ENCODE measurements at places on chromosomes 11 and 22.
A peak's percentile ranks its signal among the peaks of the same experiment; 100 is the strongest.

DNA sequence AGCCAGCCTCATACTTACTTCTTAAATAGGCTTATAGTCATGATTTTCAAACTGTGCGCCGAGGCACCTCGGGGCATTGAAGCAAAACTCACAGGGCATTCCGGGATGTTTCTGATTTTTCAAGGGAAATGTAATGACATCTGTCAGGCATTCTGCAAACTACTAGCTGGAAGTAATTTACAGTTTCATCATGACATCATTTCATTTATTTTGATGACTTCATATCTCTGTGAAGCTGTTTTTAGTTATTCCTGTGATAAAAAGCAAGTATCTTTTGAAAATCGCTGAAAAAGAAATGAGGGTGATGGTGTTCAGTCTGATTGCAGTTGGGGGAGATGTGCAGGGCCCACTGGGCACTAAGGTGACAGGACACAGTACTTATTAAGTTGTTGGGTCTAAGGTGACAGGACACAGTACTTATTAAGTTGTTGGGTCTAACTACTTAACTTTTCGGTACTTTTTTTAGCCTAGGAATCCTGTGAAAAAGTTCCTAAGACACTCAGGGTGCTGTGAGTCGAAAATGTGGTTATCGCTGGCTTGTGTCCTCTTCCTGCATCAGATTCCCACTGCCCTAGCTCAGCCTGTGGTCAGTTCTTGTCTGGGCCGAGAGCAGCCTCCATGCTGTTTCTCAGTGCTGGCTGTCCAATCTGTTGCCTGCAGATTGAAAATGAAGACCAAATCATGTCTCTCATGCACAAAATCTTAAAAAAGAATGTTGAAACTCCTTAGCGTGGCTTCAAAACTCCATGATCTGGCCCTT, 42.6 kb downstream of the APLP2 start:
- no peak for DNase-seq

DNA sequence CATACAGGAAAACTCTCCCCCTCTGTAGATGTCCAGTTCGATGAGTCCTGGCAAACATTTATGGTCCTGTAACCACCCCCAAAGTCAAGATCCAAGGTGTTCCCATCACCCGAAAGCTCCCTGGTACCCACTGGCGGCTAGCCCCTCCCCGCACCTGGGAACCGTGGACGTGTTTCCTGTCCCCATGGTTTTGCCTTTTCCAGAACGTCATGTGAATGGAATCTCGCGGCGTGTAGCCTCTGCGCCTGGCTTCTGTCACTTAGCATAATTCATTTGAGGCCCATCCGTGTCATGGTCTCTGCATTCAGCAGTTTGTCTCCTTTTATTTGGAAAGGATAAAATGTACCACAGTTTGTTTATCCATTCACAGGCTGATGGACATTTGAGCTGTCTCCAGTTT, 106.3 kb downstream of the KCNQ1 start:
- no peak for DNase-seq

- no peak for DNase-seq
Observed at GRCh38 chr11:1029051-1029450, 7.5 kb downstream of the MUC6 start.

DNA sequence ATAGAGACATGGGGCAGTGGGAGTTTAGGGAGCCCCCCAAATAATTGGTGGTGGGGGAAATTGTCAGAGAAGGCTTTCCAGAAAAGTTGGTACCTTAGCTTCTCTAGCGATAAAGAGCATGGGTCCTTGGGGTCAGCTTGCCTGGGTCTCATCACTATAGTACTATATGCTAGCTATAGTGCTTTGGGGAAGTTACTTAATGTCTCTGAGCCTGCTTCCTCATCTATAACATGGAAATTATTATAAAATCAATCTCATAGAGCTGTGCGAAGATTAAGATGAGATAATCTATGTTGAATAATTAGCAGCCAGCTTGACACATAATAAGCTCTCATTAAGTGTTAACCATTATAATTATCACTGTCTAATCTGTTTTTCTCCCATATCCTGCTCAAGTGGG, 41.2 kb downstream of the STIM1 start:
- no peak for DNase-seq

GRCh38 chr22:20130731-20131596, 640 bp upstream of the ZDHHC8 start:
- DNase-seq: peak; percentile 60

- DNase-seq: no peak
Observed at GRCh38 chr22:42842658-42843370, 14.3 kb downstream of the ARFGAP3 start.

- no peak for DNase-seq
Observed at GRCh38 chr11:128860571-128861361, 6.3 kb downstream of the KCNJ1 start.

- no peak for DNase-seq
Observed at GRCh38 chr11:45041596-45041995, 90.9 kb upstream of the TP53I11 start.

- no peak for DNase-seq
Observed at GRCh38 chr11:95922099-95922498, 1.8 kb downstream of the MTMR2 start.

DNA sequence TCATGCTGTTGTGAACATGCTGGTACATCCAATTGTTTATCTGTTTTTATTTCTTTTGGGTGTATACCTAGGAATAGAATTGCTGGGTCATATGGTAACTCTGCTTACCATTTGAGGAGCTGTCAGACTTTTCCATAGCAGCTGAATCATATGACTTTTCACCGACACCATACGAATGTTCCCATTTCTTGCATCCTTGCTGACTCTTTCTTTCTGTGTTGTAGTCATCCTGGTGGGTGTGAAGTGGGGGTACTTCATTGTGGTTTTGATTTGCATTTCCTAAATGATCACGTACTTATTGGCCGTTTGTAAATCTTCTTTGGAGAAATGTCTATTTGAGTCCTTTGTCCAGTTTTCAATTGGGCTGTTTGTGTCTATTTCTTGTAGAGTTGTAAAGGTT, 26.5 kb downstream of the ATXN10 start:
- DNase-seq: no peak

- peak; percentile 30 for DNase-seq
Observed at GRCh38 chr11:123580557-123581275, 73.7 kb downstream of the SCN3B start.

DNA sequence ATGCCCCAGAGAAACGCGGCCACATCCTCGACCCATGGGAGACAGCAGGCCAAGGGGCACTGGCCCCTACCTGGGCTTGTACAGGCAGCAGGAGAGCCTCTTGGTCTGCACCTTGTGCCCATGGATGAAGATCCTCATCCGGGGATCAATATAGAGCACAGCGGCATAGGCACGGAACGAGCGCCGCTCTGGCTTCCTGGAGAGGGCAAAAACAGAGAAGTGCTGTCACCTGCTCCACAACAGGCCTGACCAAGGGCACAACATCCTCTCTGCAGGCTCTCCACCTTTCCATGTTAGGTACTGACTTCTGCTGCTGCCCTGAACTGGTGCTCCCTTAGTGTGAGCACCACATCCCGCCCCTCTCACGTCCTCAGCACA, 27.2 kb downstream of the MORC2 start:
- no peak for DNase-seq

- DNase-seq: no peak
Observed at GRCh38 chr11:128620309-128621100, 33.1 kb upstream of the ETS1 start.

GRCh38 chr11:121311373-121311772, 18.8 kb downstream of the SC5D start:
- no peak for DNase-seq

DNA sequence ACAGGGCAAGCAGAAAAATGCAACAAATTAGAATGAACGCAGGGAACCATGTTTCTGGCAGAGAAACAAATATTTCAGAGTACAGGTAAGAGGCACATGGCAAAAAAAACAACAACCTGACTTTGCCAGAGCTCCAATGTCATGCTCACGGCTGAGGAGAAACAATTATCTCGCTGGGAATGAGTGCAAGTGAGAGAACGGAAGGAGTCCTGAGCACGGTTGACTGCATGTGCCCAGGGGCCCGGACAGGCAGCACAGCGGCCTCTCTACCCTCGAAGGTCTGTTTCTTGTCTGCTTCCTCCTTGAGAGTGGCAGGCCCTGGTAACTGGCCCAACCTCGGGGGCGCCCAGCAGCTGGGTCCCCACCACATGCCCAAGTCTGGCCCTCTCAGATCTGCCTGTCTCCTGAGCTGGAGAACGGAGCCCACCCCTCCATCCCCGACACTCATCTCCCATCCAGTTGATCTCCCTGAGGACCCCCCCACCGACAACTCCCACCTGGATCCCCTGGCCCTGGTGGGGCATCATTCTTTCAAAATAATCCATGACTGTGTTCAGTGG, 24.6 kb upstream of the RTN4R start:
- DNase-seq: no peak

DNA sequence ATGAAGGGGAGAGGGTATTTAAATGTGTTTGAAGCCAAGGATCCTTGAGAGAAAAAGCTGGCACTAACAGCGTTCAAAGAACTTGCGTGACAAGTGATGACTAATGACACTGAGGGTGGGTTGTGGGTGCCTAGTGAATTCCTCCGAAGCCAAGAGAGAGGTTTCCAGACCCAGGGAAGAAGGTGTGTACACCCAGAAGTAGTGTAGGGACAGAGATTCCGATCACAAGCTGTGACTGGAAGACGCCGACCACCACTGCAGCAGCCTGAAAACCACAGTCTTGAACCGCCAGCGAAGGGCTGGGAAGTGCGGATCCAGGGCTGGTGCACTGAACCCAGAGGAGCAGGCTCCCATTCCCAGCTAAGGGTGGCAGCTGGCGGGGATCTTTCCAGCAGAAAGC, 9.5 kb downstream of the PPARA start:
- DNase-seq: no peak

DNA sequence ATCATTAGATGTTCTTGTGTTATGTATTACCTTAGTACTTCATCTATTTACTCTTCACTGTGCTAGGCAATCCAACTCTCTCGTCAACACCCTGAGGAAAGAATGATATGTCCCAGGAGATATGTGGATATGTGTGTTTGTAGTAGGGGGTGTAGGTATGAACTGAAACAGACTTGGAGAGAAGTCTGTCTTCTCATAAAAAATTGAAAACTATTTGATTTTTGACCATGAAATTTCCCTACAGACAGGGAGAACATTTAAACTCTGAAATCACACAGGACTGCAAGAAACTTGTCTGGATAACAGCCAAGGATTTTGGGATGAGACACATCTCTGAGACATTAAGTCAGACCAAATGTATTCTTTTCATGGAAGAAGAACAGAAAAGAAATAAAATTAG, 967.0 kb upstream of the FAT3 start:
- DNase-seq: no peak

DNA sequence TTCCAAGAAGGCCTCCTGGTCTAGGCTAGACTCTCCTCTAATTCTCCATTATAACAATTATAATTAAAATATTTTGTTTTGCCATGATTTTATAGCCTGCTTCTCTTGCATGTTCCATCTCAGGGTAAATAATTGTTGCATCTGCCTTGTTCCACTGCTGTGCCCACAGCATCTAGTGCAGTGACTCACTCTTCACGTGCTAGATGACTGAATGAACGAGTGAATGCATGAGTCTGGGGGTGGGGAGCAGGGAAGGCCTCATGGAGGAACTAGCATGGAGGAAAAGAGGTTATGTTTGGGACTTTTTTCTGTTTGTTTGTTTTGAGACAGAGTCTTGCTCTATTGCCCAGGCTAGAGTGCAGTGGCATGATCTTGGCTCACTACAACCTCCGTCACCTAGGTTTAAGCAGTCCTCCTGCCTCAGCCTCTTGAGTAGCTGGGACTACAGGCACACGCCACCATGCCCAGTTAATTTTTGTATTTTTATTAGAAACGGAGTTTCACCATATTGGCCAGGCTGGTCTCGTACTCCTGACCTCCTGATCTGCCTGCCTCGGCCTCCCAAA, 5.2 kb upstream of the OAF start:
- DNase-seq: no peak

DNA sequence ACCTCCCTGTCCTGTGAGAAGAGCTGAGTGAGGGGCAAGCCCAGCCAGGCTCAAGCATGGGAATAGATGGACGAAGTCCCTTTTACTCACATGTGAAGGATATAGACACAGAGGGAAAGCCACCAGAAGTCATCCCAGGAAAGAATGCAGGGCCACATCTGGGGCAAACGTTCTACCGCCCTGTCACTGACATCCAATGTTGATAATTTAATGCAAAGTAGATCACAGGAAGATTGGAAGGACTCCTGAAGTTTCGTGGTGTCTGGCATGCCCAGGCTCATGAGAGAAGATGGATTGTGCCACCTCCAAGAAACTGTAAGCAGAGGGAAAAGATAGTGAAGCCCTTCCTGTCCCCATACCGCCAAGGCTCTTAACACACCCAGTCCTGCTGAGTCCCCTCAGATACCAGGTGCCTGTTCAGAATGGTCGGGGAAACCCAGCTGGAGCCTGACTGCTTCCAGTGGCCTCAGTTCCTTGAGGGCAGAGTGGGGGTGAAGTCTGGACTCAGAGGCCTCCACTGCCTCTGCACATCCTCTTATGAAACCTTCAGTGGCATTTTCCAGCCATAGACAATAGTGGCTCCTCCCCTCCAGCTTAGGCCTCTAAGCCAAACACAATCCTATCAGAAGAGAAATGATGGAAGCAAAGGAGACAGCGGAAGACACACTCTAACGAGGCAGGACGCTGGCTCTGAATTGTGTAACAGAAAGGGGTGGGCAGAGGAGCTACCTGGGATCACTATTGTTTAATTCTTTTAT, 7.5 kb upstream of the STK33 start:
- no peak for DNase-seq

DNA sequence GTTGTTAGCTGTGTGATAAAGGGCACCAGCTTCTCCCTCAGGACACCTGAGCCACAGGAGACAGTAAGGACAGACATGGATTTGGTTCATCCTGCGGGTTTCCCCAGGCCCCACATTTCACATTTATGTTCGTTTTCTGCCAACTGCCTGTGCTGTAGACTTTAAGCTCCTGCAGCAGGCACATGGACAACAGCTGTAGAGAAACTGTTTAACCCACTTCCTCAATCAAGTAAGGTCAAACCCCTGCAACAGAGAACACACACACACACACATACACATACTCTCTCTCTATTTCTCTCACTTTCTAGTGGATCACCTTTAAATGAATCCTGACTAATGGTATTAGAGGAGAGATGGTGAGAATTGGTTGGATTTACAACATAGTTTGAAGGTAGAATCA, 90.7 kb downstream of the C11orf87 start:
- DNase-seq: no peak

GRCh38 chr11:13328286-13328685, 50.7 kb downstream of the BMAL1 start:
- no peak for DNase-seq

GRCh38 chr11:33554219-33554618, 146.4 kb downstream of the C11orf91 start:
- DNase-seq: no peak

- no peak for DNase-seq
Observed at GRCh38 chr11:11722861-11723260, 101.1 kb upstream of the GALNT18 start.

DNA sequence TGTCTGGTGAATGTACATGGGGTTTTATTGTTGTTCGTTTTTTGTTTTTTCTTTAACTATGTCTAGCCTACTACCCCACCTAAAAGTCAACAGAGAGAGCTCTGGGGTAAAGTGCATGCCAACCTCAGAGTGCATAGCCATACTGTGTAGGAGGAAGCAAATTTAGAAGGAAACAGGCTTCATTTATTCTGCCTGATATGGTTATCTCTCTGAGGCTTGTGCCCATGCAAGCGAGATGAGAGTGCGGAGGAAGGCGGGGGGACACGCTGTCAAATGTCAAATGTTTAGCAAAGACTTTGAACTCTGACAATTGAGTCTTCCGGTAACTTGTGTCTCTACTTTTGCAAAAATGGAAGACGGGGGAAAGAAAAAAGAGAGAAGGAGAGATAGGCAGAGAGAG, 295.5 kb downstream of the ETS1 start:
- DNase-seq: no peak

All from stimulated activated CD8-positive, alpha-beta memory T cell treated with anti-CD3 and anti-CD28 coated beads, Interleukin-7, amount 100 ng/mL, for 24 hours (primary cell).